ENCODE measurements at places on chromosomes 4 and X.

DNA sequence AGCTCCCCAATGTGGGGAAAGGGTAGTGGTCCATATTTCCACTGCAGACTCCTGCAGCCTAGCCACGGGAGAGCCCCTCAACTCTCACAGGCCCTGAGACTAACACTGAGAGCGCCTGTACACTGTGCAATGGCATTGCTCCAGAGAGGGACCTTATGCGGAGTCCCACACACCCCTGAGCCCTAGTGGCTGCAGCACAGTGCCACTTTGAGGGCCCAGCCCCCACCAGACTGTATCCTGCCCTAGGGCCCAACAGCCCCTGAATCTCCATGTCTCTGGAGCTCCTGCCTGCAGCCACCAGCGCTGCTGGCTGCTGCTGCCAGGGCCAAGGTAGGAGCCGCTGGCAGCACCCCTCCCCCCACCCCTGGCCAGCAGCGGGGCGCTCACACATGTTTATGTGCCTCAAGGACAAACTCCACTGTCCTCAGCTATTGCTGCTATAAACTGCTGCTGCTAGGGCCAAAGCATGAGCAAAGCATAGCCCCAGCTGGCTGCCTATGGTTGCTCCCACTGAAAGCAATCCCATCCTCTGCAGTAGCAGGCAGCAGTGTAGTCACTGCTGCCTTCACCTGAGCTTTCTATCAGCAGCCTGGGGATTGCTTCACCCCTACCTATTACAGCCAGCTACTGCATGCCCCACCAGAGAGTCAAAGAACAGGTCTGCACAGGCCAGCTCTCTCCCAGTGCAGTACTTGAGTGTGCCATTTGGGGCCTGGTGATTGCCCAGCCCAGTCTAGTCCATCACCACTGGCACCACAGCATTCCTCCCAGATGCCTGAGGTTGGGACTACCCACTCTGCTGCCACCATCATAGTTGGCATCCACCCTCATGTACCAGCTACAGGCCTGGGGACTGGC lies 24.3 kb downstream of the TMEM154 start:
- no peak for DNase-seq

- DNase-seq, result no peak
These were observed 39.4 kb upstream of the GPC3 start for GRCh38 chrX:134024686-134025377.

GRCh38 chrX:97330151-97330550 lies 446.4 kb downstream of the RPA4 start:
- no peak for DNase-seq

- no peak for DNase-seq
These were observed 7.2 kb upstream of the LNX1 start for GRCh38 chr4:53598483-53598882.

GRCh38 chrX:139759637-139760036 lies 51.7 kb upstream of the MCF2 start:
- no peak for DNase-seq

- DNase-seq, result no peak
These were observed 97.5 kb upstream of the STOX2 start for GRCh38 chr4:183807420-183808096.

DNA sequence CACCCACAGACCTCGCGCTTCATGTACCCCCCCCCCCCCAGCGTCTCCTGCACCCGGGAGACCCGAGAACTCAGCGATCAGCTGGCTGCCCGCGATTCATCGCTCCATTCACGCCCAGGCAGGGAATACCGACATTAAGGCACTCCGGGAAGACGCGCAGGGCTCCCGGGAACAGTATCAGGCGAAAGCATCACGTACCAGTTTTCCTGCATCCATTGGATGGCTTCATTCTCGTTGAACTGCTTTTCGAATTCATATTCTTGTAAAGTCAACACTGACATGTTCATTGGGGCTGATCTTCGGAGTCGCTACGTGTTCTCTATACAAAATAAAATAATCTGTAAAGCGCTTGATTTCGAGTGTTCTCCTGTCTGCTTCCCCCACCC lies 373 bp downstream of the ELOVL6 start:
- no peak for DNase-seq

DNA sequence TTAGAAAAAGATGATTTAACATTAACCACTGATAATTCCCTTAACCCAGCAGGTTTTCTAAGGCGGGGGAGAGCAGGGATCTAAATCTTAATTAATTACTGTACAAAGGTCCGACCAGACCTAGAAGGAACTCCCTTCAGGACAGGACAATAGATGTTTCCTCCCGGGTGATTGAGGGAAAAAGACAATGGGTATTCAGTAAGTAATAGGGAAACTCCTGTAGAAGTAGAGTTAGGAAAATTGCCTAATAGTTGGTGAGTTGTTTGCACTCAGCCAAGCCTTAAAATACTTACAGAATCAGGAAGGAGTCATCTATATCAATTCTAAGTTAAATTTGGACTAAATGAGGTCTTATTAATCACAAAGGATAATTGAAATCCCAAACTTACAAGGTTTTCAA lies 5.8 kb upstream of the SRD5A3 start:
- no peak for DNase-seq

GRCh38 chrX:9522378-9523155 lies 57.7 kb downstream of the TBL1X start:
- DNase-seq, result no peak

GRCh38 chrX:38575888-38576287 lies 14.5 kb downstream of the TSPAN7 start:
- no peak for DNase-seq

- DNase-seq, result no peak
These were observed 172.9 kb downstream of the DCLK2 start for GRCh38 chr4:150250998-150251651.

DNA sequence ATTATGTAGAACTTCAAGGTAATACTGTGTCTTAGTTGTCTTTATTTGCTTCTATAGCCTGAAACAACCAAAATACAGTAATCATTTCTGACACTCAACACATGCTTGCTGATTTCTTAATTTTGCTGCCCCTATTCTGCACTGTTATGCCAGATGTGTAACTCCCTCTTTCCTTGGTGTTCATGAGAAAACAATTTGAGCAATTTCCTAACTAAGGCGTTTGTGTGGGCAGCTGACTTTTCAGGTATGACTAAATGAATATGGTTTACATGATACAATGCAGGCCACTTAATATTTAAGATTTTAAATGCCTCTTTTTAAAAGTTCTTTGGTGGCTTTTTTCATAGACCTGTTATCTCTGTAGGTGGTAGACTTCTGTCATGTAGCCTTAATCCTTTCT lies 46.1 kb upstream of the CENPE start:
- no peak for DNase-seq

DNA sequence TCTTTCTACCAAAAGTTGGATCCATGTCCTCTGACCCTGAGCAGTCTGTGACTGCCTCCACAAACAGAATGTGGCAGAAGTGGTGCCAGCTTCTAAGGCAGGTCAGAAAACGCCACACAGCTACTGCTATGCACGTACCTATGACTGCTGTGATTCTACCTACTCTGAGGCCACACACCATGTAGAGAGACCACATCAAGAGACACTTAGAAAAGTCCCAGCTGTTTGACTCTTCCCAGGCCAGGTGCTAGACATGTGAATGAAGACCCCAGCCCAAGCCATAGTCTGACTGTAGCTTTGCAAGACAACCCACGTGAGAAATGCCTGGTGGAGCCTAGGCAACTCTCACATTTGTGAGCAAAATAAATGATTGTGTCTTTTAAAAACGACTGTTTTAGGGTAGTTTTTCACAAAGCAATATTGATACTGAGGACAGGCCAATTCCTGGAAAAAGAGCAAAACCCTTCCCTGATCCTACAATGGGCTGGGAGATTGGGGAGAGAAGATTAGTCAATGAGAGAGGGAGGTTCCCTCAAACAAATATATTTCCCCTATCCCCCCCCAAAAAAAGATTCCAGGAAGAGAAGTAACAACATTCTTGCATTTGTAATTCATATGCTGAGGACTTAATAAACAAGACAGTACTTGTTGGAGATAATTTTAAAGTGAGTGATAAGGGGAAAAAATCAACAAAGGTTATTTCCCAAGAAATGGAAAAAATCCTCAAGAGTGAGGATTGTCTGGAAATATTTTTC lies 33.3 kb downstream of the FRYL start:
- no peak for DNase-seq

- no peak for DNase-seq
These were observed 909 bp downstream of the RTL5 start for GRCh38 chrX:72130762-72131250.

DNA sequence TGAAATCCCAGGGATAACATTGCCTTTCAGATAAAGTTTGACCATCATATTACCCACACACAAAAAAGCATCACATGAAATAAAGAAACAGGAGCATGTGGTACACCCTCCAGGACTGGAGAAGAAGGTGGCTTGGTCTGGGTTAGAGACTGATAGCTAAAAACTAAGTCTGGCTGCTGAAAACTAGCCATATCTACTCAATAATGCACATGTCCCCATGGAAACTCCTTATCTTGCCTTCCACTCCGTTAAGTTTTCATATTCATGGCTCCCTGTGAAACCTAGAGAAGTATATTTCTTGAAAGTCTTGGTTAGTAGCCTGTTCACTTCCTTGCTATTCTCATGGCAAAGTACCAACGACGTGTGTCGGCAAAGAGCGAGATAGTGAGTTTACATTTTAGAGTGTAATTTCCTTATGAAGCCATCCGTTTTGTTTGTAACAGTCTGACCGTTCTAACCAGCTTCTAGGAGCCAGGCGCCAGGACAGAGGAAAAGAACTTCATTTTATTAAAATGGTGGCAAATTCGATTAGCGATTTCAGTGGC lies 6.7 kb upstream of the DCTD start:
- DNase-seq, result no peak

- DNase-seq, result no peak
These were observed 69.4 kb upstream of the ACSL1 start for GRCh38 chr4:184895012-184895695.

- DNase-seq, result no peak
These were observed 24.1 kb downstream of the OPHN1 start for GRCh38 chrX:68409194-68409593.

- no peak for DNase-seq
These were observed 2301.3 kb upstream of the TENM3 start for GRCh38 chr4:179941911-179942310.

DNA sequence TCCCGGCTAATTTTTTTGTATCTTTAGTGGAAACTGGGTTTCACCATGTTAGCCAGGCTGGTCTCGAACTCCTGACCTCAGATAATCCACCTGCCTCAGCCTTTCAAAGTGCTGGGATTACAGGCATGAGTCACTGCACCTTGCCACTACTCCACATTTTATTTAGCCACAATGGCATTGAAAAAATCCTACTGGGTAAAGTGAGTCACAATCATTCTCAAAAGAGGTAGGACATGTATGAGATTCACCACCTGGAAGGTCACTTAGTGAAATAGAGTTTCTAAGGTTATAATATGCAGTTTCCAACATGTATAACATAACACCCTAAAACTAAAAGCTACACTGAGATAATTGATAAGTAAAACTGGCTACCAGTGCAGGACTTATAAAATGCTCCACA lies 159.2 kb downstream of the BTC start:
- DNase-seq, result no peak

DNA sequence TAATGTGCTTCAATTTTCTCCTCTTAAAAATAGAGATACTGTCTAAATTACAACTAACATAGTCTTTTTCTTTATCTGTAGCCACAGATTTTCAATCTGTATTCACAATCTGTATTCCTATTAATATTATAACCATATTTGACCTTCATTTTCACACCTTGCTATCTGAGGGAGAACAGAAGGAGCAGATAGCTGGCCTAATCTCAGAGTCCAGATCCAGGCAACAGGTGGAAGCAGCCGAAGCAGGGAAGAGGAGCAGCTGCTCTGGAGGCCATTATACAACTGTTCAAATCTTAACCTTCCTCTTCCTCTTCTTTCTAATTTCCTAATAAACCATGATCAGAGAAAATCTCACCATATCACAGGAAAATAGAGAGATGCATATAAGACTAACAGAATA lies 14.2 kb downstream of the SEPSECS start:
- no peak for DNase-seq

DNA sequence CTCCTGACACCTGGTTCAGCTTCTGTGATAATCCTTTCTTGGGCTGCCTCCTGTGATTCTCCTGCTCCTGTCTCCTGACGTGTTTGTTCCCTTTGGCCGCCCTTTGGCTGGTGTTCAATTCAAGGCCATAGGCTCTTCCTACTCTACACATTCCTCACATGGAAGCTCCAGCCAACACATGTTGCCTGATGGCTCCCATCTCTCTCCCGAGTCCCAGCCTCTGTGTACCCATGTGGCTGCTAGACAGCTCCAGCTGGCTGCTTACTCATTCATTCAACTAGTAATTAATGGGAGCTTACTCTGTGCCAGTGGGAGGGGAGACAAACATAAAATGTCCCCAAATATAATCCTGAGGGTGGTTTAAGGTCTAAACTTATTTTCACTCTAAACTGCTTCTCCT lies 9.2 kb upstream of the MED28 start:
- DNase-seq, result no peak

DNA sequence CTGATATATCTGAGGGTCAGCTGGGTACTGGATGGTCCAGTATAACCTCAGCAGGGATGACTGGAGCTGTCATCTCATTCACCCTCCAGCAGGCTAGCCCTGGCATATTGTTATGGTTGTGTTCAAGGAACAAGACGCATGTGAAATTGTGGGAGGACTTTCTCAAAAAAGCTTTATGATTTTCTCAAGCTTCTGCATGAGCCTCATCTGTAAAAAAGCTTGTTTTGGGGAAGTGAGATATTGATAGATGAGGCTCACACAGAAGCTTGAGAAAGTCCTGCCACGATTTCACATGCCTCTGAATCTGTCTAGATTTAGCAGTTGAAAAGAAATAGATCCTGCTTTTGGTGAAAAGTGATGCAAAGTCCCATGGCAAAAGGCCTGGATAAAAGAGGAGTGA lies 93.4 kb downstream of the SPCS3 start:
- DNase-seq, result no peak

DNA sequence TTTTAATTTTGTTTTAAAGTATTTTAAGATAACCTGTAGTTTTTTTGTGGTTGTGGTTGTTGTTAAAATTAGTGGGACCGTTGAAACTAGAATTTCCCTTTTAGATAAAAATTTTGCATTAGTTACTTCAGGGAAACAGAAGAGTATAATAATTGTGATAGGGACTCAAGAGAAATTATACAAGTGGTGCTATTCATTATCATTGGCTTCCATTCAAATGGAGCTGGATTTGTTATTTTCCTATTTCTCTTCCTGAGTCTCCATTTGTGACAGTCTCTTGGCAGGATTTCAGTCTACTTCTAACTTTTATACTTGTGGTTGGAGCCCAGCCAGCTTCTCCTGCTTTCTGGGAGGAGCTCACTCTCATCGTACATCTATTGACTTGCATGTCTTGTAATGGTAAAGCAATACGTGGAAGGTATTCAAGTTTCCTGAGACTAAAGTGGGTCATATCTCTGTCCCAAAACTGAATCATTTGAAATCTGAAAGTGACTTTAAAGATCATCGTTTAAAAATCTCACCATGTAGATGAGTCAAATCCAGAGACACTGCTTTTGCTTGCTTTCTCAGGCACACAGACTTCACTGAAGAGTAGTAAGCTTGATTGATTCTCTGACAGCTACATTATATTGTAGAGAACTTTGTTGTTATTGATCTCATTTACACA lies 155.8 kb downstream of the RPA4 start:
- DNase-seq, result peak; percentile 4

GRCh38 chrX:113828470-113828869 lies 755.4 kb upstream of the HTR2C start:
- DNase-seq, result no peak

GRCh38 chr4:18626996-18627395 lies 605.4 kb upstream of the LCORL start:
- DNase-seq, result no peak
